Activated CD4-positive, alpha-beta T cell treated with anti-CD3 and anti-CD28 coated beads, Interleukin-10, Interleukin-2, amounts not matched to agents 100 ng/mL and 50 ng/mL, durations not matched to agents 16 hours and 8 hours (primary cell): ENCODE measurements at places on chromosomes 4 and X.

GRCh38 chr4:142406917-142407501, 439.1 kb downstream of the INPP4B start:
- peak; percentile 91 for DNase-seq

GRCh38 chrX:48752498-48752897, 9.0 kb upstream of the GLOD5 start:
- DNase-seq, result no peak

DNA sequence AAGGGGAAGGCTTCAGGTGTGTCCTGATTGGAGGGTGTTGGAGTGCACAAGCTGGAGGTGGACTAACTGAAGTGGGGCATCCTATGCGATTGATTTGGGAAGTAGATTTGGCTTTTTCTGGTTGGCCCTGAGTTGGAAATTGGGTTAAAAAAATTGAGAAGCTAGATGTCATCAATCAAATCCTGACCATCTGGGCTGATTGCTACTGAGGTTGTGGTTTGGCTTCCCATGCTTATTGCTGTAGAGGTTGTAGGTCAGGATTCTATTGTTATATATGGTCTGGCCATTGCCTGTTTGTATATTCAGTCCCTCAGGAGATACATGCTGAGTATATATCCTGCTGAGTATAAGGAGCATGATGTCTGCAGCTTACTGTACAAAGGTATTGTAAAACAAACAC, 7.7 kb upstream of the ZNF81 start:
- no peak for DNase-seq

- DNase-seq, result no peak
These were observed 478.7 kb upstream of the GALNTL6 start for GRCh38 chr4:171334549-171334948.

DNA sequence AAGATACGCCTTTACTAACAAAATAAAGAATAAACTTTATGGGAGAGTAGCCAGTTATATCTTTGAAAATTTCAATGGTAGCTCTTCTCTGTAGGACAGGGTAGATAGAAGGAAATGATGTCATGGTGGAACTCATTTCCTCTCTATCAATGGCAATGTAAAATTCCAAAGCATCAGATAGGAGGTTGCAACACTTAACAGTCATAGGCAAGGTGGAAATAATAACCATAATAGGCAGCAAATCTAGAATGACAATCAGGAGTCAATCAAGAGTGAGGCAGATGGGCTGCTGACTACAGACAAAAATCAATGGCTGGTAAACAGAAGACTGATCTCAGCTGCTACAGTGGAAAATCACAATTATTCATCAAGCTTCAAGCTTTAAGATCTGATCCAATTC, 53.9 kb upstream of the TET2 start:
- no peak for DNase-seq

GRCh38 chr4:81790477-81790876, 318.8 kb upstream of the RASGEF1B start:
- no peak for DNase-seq

- no peak for DNase-seq
These were observed 35.6 kb downstream of the STEEP1 start for GRCh38 chrX:119529345-119530276.

GRCh38 chrX:111616786-111617185, 64.2 kb upstream of the ALG13 start:
- DNase-seq, result no peak

DNA sequence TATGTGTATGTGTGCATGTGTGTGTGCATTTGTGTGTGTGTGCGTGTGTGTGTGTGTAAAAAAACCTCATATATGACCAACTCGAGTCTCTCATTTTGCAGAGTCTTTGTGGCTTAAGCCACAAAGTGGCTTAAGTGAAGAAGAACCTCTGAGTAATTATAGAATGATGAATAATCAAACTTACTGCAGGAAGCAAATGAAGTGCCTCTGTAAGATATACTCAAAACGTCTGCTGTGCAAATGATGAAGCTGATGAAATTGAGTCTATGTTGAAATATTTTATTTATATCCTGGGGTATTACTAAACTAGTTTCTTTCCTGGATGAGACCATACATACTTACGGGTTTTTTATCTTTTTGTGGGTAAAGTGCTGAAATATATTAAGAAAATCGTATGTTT, 1198.7 kb downstream of the PCDH7 start:
- peak; percentile 0 for DNase-seq

- DNase-seq, result no peak
These were observed 13.7 kb downstream of the CTAG1A start for GRCh38 chrX:154598656-154599055.

- DNase-seq, result no peak
These were observed 33.9 kb downstream of the VSIG4 start for GRCh38 chrX:66005830-66006449.

GRCh38 chr4:179766938-179767337, 2324.7 kb upstream of the AGA start:
- DNase-seq, result no peak

DNA sequence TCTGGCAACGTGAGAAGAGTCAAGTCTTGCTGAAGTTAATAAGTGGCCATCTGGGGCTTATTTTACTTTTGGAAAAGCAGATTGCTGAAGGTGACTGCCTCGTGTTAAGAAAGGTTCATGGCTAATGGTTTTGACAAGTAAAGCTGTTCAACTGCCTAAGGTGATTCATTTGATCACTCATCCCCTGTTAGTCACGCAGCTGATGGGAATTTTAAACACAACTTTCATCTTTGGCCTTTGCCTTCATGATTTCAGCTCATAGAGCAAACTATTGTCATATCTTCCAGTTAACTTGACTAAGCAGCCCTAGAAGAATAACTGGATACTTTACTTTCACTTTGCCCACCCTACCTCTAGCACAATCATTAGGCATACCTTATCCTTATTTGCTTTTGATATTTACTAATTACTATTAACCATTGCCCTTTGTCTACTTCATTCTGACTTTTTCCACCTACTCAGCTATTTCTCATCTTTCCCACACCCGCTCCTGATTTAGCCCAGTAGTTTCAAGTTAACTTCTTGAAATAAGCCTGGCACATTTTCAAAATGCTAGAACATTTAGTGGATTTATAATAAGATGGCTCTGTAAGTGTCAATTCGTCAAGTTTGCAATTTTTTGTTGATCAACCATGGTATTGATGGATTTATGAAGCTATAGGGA, 170.6 kb upstream of the S100G start:
- DNase-seq, result peak; percentile 35

GRCh38 chr4:169941141-169941540, 85.1 kb downstream of the MFAP3L start:
- no peak for DNase-seq

DNA sequence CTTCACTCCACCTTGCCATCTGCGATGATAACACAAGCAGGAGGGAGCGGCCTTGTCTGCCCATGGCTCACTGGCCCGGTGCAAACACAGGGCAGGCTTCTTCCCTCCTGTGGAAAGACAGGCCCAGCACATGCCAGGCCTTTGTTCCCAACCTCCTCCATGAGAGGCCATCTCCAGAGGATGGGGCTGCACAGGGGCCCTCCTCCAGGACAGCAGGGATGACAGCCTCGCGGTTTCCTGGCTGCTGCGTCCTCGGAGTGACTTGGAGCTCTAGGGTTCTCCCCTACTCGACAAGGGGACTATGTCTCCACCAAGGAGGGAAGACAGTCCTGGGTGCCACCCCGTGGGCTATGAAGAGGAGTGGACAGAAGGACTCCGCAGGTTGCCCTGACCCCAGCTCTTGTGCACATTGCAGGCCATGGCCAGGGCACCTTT, 21.8 kb downstream of the RNF212 start:
- no peak for DNase-seq

GRCh38 chrX:71908387-71908786, 2.3 kb upstream of the NHSL2 start:
- no peak for DNase-seq

DNA sequence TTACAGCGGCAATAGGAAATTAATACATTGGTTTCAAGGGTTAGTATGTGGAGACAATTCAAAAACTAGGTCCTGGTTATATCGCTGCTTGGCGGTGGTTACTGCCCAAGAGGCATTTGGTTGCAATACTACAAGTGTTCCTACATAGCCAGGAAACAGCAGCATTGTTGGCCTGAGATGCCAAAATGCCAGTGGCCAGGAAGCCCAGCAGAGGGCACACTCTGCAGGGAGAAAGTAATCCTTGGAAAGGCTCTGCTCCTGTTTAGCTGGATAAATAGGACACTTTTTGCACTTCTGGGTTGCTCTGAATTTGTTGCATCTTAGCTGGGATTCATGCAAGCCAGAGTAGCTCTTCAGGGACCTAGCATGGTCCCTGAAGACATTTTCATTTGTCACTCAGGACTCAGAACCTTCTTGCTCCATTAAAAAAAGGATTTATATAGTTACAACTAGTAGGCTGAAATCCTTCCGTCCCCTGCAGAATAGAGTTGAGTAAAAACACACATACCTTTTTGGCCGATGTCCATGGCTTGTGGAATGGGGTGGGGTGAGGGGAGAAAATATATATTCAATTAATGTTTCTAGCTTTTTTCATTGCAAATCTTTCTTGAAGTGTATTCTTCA, 8.1 kb upstream of the GPR119 start:
- peak; percentile 23 for DNase-seq

GRCh38 chrX:43688586-43688985, 32.5 kb downstream of the MAOA start:
- no peak for DNase-seq

GRCh38 chr4:113773014-113773413, 11.5 kb upstream of the CAMK2D start:
- DNase-seq, result no peak

GRCh38 chr4:11564021-11564420, 135.3 kb upstream of the HS3ST1 start:
- DNase-seq, result no peak

GRCh38 chr4:147194604-147195003, 248.9 kb upstream of the TTC29 start:
- DNase-seq, result no peak

DNA sequence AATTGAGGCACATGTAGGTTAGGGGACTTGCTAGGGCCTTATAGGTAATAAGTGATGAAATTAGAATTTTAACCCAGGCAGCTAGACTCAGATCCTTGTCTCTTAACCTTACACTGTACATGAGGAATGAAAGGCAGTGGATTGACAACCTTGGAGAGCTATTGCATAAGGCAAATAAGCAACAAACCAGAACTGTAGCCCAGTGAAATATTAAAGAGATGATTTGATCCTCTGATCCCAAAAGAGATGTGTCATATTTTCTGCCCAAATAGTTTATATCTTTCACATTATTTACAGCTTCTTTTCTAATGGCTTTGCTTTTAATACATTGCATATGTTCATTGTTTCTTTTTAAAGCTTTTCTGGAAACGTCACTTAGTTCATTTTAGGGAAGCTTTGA, 252.6 kb downstream of the ANK2 start:
- no peak for DNase-seq

DNA sequence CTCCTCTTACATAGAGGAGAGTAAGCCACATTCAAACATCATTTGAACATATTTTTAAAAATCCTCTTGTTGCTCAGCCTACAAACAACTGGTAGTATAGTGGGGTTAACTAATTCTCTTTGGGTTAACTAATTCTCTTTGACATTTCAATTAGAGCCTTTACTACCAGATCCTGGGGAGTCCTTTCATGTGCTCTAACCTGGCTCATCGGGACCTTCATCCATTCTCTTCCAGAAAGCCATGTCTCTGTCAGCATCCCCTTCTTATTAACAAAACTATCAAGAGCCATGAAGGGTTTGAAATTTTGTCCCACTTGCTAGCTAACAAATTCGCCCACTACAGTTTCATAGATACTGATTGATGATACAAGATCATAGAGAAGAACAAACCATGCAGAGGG, 349.8 kb upstream of the PABPC4L start:
- no peak for DNase-seq

DNA sequence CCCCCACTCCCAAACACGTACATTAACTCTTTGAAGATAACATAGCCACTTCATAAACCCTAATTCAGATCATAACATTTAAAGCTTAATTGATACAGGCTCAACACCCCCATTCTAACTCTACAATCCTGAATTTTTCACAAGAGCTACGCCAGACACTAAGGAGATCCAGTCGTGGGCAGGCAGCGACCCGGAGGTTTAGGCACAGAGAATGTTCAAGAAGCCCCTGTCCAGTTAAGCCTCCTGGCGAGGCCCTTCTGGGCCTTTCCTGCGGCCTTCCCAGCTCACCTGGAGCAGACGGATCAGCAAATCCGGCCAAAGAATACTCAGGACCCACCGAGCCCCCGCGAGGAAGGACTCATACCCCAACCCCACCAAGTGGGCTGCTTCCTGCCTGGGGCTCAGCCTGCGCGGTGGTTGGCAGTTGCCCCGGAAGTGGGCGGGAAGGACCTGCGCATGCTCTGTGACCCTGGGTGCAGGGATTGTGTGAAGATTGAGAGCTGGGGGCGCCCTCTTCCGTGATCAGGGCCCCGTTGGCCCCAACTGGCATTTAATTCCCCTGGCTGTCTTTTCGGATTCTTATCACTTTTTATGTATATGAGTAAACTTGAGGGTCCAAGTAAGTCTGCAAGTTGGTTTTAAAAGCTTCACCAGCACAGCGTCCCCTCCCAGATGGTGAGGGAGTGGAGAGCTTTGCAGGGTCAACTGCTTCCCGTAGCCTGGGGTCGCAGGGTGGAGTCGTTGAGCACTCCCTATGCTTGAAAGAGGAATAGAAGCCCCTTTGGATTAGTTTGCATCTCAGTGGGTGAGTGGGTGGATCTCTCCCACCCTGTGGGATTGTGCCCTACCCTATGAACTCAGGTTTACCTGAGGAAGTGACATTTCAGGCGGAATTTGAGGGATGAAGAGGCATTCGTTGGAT, at the start of gene TRIM61:
Gene TRIM61 (minus strand): TSS at position 415 of the 922 bp plus-strand sequence. CDS start 7,655 bp downstream, outside the sequence.
- peak; percentile 43 for DNase-seq

DNA sequence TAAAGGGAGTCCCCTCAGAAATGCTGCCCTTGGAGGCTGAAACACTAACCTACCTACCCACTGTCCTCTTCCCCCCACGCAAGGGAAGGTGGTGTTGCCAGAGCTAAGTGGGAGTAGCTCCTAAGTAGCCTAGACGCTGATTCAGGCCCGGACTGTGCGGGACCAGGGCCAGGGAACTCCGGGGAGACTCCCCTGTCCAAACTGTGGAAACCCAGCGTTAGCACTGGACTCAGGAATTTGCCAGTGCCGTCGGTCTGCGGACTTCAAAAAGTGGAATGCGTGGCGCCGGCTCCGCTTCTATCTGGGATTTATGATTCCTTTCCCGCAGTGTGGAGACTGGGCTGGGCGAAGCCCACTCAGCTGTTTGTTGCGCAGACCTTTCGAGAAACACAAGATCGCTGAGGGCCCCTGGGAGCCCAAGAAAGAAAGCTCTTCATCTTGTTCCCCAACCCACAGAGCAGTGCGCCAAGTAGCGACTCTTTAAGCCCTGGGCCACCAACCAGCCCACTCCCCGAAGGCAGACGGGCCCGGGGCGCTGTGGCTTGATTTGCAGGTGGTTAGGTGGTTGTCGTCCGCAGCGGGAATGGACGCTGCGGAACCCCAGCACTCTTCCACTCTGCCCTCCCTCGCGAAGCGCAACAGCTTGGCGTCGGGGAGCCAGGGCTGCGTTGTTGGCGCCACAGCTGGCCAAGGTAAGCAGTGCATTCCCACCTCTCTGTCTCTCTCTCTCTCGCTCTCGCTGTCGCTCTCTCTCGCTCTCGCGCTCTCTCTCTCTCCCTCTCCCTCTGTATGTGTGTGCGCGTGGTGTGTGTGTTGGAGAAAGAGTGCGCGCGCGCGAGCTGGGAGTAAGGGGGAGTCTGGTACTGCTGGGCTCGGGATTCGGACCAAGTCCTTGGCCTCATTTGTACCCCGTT, 2.0 kb downstream of the TMEM255A start:
- peak; percentile 80 for DNase-seq
